Fibroblast of skin of left biceps (primary cell): ENCODE measurements at places on chromosomes 2 and 18.

DNA sequence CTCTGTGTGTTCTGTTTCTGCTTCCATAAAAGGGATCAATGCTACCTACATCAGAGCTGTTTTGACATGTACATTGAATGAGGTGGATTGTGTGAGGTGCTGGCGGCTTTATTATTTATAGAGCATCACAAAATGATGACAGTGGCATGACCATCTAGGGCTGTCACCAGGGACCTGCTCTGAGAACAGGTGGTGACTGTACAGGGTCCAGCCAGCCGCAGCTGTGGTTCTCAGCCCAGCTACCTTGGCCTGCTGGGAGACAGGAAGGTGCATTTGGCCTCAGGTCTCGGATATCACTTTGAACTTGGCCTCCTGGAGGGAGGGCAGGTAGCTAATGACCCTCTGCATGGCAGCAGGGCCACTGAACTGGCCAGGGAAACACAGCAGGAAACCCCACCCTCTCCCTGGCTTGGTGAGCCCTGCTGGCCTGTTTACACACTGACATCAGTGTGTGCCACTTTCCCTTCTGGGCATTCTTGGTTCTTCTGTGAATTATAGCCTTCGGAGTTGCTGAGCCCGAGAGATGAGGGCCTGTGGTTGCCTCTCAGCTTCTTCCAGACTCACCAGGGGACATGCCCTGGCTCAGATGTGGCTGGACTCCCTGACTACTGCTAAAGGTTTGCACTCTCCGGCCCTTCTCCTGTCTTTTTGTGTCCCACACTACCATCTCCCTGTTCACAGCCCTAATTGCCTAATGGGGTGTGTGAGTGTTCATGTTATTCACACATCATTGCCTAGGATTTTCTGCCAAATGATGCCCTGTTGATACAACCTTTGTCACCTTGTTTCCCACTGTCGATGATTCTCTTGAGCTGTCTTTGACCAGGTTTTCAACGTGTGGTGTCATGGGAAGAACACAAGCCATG, 109.2 kb upstream of the RAB12 start:
- no peak for DNase-seq

- DNase-seq: no peak
Measured at GRCh38 chr2:54545702-54546450, 89.7 kb downstream of the SPTBN1 start.

DNA sequence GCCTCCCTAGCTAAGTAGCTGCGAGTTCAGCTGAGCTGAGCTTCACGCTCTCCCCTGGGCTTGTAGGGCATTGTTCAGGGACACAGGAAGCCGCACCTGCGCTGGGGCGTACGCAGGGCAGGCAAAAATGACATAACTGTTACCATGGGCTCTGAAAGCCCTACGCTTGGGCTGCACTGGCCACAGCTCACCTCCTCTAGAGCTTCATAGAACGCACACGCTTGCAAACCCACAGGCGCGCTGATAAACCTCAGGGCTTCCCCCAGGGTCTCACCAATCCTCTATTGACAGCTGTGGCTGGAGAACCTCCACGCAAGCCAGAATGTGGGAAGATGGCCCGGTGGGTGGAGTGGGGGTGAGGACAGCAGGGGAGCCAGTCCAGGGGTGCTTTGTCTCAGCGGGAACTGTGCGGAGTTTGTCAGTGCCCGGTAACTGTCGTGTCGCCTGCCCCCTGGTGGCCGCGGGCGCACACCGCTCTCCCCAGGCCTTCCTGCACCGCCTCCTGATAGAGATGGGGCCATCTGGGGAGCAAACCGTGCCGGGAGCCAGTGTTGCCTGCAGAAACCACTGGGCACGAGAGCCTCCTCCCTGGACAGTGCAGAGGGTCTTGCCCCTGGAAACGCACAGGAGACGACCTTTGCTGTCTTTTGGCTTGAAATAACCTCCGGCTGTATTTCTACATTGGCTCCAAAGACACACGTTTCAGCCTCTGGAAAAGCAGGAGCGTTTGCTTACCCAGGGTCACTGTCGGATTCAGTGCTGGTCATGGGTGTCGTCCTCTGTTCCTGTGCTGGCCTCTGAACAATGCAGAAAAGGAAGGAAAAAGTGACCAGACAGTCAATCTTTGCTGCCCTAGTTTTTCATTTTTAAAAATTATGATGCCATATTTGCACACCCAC, 17.0 kb upstream of the CIDEA start:
- no peak for DNase-seq

DNA sequence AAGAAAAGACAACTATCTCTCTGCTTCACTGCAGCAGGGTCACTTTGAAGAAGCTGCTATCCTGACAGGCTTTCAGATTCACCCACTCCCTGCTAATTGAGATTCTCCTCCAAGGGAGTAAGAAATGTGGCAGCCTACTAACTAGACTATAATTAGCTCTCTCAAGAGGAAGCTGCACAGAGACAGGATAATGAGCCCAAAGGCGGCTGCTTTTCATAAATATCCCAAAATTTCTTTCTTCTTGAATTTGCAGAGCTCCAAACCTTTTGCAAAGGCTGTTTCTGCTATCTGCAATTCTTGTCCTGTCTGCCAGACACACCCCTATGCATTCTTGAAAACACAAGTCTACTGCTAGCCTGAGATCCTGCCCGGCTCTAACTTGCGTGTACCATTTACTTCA, 54.0 kb upstream of the RNU4ATAC start:
- DNase-seq: no peak

DNA sequence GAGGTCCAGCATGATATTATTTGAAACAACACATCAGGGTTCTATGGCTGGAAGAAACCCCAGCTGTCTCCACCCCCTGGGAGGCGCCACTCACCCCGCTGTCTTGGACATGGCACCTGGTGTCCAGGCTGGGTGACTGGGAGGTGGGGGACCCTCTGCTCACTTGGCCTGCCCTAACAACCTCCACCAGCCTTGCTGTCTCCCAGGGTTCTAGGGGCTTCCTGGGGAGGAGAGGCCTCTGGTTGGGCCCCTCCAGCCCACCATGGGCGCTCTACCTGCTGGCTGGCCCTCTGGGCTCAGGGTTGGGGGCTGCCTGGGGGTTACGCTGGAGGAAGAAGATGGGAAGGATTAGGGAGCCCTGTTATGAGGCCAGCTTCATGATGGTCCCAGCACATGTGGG, 16.3 kb downstream of the PER2 start:
- no peak for DNase-seq
